Stimulated activated CD8-positive, alpha-beta memory T cell treated with anti-CD3 and anti-CD28 coated beads, Interleukin-15, amount 100 ng/mL, for 4 hours (primary cell): ENCODE measurements at places on chromosomes 6 and 20.

DNA sequence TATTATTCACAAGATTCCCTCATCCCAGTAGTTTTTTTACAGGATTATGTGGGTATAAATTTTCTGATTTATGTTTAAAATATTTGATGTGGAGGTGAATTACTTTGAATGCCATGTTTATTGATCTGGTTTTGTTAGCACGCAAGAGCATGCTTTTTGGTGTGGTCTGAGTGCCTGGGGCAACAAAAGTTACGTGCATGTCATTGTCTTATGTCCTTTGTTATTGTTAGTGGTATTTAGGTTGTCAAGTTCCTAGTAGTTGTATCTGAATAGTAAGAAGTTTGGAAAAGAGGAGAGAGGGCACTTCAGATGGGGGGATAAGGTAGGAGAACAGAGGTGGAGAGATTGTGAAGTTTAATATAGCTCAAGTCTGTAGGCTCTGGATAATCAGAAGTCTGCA lies 95.0 kb downstream of the ATRN start:
- DNase-seq: no peak

DNA sequence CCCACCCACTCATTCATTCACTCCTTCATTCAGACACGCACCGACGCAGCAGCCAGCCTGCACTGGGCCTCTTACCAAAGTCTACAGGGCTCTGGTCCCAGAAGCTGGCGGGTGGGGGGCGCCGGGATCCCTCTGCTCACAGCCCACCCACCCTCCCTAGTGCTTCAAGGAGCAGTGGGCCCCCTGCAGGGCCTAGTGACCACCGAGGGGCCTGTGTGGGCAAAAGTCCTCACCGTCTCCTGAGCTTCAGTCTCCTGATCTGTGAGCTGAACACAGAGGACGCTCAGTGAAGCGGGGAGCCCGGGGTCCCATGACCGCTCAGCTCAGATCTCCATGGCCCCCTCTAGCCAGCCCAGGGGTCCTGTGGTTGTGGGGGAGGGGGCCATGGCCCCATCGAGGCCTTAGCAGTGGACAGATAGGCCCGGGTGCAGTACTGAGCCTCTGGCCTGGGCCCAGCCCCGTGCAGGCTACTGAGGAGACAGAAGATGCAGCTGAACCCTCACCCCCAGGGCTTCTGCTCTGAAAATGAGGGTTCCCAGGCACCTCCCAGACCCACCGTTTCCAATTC lies 33.4 kb upstream of the MRGBP start:
- DNase-seq: no peak

DNA sequence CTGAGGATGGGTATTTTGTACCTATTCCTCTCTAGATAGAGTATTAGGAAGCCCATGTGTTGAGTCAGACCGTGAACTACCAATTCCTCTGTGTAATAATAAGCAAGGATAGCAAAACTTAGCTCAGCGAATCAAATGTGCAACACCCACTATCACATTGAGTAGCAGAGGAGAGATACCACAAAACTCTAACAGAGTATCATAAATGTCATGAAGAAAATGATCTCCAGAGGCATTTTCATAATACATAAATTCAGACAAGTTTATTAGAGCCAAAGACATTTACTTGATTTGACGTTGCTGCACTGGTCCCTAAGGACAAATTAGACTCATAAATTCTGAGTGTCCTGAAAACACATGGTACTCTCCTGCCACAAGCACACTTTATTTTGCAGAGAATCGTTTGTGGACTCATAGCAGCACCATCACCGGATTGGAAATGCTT lies 245.2 kb downstream of the HAO1 start:
- no peak for DNase-seq

DNA sequence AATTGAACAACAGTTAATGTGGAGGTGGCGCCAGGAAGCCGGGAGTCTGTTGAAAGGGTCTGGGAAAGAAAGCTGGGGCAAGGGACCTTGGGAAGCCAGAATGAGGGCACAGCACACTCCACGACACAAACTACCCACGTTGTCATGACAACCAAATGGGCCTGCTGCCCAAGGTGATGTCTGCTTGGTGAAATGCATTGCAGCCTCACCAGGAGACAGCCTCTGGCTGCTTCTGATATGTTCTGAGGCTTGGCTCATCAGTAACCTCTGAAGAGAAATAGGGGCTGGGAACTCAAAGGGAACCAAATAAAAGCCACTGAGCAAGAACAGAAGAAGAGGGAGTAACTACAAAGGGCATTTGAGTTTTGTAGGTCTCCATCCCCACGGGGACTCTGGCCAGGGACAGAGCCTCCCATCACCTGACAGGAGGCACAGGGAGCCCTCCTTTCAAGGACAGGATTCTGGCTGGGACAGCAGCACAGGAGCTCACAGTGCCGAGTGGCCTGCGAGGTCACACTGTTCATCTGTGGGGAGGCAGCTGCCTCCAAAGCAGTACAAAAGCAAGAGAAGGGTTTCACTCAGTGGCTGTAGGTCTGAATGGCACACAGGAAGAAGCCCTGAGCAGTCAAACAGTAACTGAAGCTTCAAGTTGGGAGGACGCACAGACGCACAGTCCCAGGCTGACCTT lies 44.6 kb upstream of the KCNK16 start:
- DNase-seq: no peak

DNA sequence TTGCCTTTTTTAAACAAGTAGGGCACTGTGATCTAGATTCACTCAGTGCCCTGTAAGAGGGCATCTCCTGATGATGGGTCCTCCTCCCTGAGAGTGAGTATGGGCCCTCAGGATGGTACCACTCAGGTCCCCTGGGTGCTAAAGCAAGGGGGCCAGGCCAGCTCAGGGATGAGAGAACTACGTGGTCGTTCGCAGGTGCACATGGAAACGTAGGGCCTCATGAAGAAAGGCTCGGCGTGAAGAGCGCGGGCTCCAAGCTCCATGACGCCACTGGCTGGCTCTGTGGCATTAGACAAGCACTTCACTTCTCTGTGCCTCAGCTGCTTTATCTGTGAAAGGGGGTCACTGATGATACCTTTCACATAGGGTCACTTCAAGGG lies 50.7 kb downstream of the SYNJ2 start:
- DNase-seq: no peak

GRCh38 chr20:43942201-43942590 lies 27.5 kb downstream of the TOX2 start:
- DNase-seq: no peak

DNA sequence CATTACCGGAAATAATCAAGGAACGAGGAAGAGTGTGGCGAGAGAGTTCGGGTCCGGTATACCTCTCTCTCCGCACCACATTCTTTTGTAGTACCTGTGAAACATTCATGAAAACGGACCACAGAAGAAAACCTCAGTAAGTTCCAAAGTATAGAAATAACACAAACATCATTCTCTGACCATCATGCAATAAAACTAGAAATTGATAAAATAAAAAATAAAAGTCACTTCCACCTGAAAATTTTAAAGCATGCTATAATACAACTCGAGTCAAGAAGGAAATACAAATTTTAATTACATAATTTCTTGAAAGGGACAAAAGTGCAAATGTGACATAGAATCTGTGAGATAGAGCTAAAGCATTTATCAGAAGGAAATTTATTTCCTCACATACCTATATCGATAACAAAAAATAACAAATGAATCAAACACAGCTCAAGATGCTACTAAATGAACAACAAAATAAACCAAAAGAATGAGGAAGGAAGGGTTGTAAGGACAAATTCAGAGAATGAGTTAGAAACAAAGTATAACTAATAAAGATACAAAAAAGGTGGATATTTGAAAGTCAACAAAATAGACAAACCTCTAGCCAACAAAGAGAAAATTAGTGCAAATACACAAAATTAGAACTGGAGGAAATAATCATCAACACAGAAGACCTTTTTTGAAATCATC lies 84.2 kb downstream of the TRIM27 start:
- DNase-seq: no peak

GRCh38 chr6:154864066-154864430 lies 130.8 kb downstream of the SCAF8 start:
- no peak for DNase-seq

- DNase-seq: peak; percentile 66
These were observed 5.5 kb upstream of the BAK1 start for GRCh38 chr6:33585403-33586107.

DNA sequence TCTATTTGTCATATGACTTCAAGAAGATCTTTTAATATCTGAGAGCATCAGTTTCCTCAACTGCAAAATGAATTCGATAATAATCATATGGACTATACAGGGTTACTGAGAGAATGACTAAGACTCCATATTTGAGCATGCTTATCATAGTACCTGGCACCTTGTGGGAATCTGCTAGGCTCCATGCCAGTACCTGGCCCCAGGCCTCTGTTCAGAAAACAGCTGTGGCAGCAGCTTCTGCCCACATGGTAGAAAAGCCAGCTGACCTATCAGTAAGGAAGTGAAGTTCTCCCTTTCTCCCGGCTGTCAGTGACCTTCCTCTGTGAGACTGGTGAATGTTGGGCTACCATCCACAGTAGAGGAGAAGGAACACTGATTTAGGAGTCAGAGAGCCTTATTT lies 574.9 kb upstream of the CHD6 start:
- no peak for DNase-seq

DNA sequence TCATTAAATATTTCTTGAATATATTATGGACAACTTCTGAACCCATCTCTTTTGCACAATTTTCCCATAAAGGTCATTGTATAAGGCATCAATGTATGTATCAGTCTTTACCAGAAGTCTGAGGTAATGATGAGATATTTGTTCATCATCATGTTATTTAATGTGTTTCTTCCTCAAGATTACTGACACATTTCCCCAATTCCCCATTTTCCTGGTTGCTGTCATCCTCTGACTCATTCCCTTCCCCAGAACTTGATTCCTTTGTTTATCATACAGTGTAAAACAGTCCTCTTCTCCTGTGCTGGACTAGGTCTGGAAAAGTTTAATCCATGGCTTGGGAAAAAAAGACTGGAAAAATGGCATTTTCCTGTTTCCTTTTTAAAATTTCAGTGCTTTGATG lies 107.9 kb upstream of the FLRT3 start:
- DNase-seq: no peak

DNA sequence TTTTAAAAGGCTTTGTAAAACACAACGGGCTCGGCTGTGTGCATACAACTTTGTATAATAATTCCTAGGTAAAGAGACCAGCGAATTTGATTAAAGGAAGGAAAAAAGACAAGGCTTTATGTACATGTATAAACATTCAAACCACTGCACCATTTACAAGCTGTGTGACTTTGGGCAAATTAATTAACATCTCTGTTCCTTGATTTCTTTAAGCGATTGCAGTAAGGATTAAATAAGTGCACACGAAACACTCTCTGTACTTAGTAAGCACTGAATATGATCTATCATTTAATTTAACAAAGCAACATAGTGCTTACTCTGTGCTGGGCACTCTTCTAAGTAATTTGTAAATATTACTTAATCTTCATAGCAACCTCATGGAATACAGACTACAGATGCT lies 19.5 kb upstream of the OCSTAMP start:
- no peak for DNase-seq

DNA sequence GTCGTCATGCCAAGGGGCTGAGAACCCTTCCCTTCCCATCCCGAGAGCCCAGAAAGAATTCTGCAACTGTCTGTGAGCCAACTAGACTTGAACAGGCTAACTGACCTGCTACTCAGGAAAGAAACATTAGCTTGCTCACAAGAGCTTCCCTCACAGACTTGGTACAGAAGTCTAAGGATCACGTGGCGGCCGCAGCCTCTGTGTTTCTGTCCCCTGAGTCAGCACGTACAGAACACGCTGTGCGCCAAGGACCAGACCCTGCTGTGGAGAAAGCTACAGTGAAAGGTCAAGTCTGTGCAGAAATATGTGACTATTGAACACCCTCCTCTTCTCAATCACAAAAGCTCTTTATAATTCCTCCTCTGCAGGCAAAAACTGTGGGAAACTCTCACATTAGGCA lies 151.3 kb upstream of the QKI start:
- no peak for DNase-seq

DNA sequence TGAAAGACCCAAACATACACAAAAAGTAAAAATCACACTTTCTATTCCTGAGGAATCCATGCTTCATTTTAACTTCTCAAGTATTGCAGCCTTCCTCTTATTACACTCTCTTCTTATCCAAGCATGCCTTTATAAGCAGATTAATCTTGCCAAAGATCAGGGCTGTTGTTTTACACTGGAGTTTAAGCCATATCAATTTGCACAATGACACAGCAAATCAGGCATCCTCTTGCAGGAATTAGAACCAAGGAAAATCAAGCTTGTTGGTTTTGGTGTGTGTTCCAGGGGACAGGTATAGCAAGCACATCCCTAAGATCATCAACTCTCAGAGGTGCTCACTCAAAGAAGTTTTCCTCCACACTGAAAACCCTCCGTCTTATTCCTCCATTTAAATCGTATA lies 69.5 kb downstream of the CYP39A1 start:
- DNase-seq: no peak

DNA sequence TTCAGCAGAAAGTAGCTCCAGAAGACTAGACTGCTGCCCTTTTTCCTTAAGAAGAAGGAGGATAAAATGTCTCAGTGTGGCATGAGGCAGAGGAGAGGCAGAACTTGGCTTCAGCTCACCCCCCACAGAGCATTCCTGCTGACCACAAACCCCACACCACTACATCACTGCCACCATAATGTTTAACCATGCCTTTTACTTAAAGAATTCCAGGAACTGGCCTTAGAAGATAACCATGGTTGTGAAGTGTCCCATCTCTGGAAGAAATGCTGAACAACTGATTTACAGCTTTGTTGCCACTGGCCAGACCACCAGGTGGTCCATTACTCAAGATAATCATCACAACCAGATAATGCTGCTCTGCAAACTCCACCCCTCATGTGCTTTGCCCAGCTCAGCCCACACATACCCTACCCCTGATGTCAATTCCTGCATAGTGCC lies 154.1 kb downstream of the CD24 start:
- no peak for DNase-seq

DNA sequence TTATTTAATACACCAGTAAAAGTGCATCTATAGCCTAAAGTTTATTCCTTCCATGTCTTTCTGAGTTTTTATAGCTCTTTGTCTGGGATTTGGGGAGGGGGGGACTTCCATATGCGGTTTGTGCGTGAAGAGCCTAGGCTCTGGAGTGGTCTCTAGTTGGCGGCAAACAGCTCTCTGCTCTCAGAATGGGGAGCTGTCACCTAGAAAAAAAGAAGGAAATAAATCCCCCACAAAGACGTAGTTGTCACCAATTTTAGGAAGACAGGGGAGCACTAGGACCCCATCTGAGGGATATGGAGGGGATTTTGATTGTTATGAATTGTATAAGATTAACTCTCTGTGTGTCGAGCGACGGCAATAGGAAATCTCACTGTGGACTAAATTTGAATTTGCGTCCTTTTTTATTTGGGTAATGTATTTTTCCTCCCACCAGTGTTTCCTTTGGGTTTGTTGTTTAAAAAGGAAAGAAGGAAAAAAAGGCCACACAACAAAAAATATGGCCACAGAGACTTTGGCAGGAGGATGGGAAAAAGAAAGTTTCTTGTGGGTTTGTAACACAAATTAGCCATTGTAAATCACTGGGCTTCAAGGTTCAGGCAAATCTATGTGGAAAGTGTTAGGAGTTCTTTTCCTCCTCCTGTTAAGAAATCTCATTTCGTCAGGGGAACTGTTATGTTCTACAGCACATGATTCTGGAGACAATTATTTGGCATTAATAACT lies 7.4 kb downstream of the POU3F2 start:
- no peak for DNase-seq
